H54 (cell line): ENCODE measurements at places on chromosomes 2 and 18.

GRCh38 chr2:217966423-217967070, 36.2 kb downstream of the TNS1 start:
- no peak for DNase-seq

DNA sequence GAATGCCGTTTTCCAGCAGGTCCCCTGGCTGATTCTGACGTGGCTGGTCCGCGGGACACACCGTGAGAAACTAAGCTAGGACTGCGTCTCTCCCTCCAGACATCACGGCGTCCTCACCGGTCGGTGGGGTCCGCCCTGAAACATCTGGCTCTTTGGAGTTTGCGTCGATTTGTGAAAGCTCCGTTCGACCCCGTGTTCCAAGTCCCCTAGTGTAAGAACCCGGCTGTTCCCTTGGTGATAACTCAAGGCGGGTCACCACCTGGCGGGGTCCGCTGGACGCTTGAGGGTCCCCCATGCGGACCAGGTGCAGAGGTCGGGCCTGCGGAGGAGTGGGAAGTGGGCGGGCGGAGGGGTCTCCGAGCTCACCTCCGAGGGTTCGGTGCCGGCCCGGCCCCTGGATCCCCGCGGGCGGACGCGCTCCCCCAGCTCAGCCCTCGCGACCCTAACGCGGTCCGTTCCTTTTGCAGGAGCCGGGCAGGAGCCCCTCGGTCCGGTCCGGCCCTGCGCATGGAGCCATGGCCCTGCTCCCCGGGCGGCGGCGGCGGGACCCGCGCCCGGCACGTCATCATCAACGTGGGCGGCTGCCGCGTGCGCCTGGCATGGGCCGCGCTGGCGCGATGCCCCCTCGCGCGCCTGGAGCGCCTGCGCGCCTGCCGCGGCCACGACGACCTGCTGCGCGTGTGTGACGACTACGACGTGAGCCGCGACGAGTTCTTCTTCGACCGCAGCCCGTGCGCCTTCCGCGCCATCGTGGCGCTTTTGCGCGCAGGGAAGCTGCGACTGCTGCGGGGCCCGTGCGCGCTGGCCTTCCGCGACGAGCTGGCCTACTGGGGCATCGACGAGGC, 65.6 kb downstream of the KCNG2 start:
- no peak for DNase-seq

DNA sequence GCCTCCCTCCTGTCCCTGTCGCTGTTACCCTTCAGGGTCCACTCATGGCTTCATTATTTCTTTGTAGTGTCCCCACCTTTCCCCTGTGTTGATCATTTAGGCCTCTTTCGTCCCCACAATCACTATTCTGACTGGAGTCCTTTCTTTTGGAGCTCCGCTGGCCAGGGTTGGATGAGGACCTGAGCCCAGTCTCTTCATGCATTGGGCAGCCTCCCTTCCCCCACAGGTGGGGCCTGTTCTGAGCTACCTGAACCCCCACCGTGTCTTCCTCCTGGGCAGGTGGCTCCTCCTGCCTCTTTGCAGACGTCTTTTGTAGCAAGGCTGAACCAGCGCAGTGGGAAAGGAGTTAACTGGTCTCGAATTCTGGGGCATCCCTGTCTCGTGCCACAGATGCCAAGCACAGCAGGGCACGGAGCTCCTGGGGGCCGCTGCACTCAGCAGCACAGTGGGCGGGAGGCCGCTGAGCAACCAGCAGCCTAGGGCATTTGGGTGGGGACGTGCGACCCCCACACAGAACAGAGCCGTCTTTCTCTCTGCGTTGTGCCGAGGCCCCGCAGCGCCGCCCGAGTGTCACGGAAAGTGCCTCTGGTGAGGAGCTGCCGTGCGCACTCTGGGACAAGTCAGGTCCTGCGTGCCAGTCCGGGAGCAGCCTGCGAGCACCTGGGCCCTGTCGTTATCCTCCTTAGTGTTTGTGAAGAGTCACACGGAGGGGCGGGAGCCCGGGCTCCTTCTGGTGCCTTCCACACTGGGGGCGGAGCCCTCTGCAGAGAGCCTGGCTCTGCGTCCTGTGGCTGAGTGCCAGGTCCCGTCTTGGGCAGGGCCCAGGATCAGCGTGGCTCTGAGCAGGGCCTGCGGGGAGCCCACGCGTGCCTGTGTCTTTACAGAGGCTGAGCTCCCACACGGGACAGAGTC, 130.1 kb downstream of the NFATC1 start:
- DNase-seq: no peak

- peak; percentile 3 for DNase-seq
Observed at GRCh38 chr18:24633121-24633520, 172.7 kb downstream of the HRH4 start.

- no peak for DNase-seq
Observed at GRCh38 chr2:46230115-46230571, 67.1 kb upstream of the EPAS1 start.

GRCh38 chr2:175811971-175812370, 190.1 kb downstream of the LNPK start:
- no peak for DNase-seq

- no peak for DNase-seq
Observed at GRCh38 chr18:31250902-31251301, 67.1 kb upstream of the DSG1 start.

DNA sequence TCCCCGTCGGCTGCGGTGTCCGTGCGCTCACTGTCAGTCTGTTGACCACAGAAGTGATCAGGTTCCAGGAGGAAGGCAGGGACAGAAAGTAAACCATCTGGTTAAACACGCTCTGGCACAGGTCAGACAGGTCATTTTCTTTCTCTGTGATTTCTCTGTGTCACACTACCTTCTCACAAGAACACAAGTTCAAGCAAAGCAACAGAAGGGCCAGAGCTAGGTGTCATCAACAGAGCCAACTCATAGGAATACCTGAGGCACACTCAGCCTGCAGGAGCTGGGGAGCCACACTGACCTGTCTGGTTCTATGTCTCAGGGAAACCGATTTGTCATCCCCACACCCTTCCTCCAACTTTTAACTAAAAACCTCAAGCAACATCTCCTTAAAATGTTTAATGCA, 115.1 kb upstream of the ZBTB14 start:
- DNase-seq: no peak

- no peak for DNase-seq
Observed at GRCh38 chr2:159694500-159695040, 17.7 kb upstream of the MARCHF7 start.

- no peak for DNase-seq
Observed at GRCh38 chr2:59312967-59313940, 1072.1 kb upstream of the FANCL start.

DNA sequence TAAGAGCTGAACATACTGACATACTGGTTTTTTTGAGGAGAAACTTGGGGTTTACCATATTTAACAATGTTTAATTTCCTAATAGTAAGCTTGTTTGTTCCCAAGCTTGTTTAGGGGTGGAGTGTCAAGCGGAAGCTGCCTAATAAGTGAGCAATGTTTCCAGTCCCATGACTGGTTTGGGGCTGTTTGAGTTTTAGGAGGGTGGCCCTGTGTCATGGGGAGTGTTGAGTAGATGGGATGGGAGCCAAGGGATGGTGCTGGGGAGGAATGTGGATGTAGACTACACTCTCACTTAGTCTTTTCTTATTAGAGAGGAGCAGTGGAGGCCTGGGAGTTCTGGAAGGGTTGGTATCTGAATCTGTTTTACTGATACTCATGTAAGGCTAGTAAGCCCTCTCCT, 128.5 kb downstream of the TANC1 start:
- DNase-seq: no peak

DNA sequence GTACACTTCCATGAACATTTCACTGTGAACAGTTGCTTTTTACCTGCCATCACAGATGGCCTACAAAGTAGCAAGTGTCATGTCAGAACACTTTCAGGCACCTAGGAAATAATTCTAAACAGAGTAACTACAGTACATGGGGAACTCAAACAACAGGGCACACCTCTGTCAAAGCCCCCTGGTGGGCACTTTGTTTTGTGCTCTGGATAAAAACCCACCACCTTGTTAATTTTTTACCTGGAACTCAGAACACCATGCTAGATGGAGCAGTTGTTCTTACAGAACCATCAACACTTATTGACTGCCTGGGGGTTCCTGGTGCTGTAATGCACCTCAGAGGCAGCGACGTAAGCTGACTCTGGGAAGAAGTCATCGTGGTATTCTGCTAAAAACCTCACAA, 2.3 kb downstream of the MSL3B start:
- no peak for DNase-seq

GRCh38 chr18:3794537-3795348, 344.8 kb downstream of the TGIF1 start:
- DNase-seq: peak; percentile 71

- no peak for DNase-seq
Observed at GRCh38 chr2:168233726-168234406, 13.5 kb downstream of the STK39 start.

DNA sequence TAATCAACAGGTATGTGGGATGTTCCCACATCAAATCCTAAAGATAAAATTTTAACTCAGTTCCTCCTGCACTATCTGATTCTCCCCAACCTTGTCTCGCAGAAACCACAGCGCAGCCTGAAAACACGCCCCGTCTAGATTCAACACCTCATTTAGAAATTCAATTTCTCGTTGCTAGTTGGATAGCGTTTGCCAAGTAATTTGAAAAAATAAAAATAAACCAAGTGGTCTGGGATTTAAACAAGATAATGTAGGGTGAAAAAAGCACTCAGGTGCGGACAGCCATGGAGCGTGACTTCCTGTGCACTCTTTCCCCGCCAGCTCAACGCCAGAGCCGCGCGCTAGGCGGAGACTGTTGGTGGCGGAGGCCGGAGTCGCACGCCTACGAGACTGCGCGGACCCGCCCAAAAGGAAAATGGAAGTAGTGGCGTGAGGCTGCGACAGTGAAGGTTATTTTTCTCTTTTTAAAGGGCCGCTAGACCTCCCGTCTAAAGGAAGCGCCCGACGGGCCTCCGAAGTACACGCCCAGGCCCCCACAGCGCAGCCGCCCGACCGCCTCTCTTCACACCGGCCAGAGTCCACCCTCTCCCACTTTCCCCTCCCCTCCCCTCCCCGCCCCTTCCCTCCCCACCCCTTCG, 615 bp upstream of the CCNT2 start:
- peak; percentile 61 for DNase-seq

DNA sequence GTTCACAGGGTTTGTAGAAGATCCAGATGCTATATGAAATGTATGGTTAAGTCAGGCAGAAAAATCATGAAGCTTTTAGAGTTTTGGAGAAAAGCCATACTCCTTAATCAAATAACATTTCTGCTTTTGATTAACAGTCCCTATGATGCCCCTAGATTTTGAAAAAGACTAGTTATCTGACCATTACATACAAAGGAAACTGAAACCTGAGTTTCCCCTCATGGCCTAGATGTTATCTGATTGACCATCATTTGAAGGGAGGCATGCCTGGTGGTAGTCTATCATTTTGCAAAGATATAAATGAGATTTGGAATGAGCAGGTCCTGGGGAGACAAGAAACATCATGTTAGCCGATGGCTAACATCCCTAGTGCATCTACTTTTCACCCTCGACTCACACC, 704.3 kb upstream of the FSHR start:
- DNase-seq: no peak

- DNase-seq: no peak
Observed at GRCh38 chr2:30226144-30227032, 4.9 kb upstream of the LBH start.

DNA sequence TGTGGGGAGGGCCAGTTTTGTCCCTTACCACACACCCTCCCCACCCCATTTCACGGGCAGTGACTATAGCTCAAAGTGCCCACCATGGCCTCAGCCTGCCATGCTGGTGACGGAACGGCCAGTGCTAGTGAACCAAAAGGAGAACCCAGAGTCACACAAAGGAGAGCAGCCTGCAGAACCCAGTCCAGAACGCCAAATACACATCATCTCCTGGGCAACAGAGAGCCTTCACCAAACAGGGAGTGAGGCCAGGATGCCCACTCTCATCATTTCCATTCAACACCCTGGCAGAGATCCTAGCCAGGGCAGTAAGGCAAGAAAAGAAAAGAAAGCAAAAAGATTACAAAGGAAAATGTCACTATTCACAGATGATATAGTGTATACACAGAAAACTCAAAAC, 38.3 kb downstream of the HDAC4 start:
- no peak for DNase-seq

DNA sequence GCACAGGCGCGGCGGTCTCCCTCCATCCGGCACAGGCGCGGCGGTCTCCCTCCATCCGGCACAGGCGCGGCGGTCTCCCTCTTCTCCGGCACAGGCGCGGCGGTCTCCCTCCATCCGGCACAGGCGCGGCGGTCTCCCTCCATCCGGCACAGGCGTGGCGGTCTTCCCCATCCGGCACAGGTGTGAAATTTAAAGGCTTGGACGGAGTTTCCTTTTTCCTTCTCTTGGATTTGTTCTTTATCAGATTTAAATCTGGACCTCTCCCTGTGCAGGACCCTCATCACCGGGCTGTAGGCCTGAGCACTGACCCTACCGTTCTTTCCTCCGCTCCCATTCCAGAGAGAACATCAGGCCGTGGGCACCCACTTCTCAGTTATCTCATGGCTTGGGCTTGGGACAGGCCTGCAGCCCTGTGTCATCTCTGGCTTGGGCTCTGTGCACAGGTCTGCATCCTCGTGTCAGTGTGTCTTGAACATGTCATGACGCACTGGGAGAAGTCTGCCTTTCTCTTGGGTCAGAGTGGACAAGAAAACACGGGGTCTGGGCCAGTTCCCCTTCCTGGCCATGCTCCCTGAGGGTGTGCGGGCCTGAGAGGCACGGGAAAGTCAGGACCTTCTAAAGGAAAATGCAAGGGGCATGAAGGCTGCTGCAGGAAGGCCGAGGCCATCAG, 53.9 kb upstream of the PXDN start:
- DNase-seq: no peak

- DNase-seq: no peak
Observed at GRCh38 chr18:26710470-26711096, 154.9 kb downstream of the AQP4 start.

DNA sequence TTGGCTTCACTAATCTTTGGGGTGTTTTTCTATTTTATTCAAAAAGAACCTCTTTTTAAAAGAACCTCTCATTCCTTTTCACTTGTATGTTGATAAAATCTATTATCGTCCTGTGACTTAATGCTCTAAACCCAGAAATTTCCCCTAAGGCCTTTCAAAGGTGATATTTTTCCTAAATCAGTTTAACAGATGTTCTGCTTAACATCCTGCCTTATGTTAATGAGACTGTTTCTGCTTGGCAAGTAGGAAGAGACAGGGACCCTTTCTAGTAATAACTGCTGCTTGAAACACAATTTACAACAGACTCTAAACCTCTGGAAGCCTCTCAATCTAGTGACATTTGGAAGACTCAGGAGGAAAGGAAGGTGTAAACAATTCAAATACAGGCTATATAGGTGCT, 128.8 kb downstream of the KCNJ3 start:
- no peak for DNase-seq

- DNase-seq: peak; percentile 15
Observed at GRCh38 chr2:223797037-223797436, 40.3 kb downstream of the AP1S3 start.

GRCh38 chr2:229133155-229133772, 137.8 kb downstream of the PID1 start:
- DNase-seq: no peak

GRCh38 chr18:34857320-34857719, 147.2 kb downstream of the DTNA start:
- DNase-seq: no peak

- DNase-seq: peak; percentile 20
Observed at GRCh38 chr2:95158891-95159619, 593 bp downstream of the ZNF514 start.
